Cardiac fibroblast (primary cell): ENCODE measurements at places on chromosomes 7 and 10.

GRCh38 chr7:98309566-98309965, 28.1 kb downstream of the BRI3 start:
- DNase-seq = no peak

- DNase-seq = peak; percentile 72
These were observed at the start of gene DLG5 for GRCh38 chr10:77926566-77927401. Gene DLG5, minus strand, starts transcription at chr10:77926755. Its CDS starts 235 bp downstream, at chr10:77926520.

- DNase-seq = no peak
These were observed 586.6 kb upstream of the MKI67 start for GRCh38 chr10:128712661-128713400.

GRCh38 chr10:119090968-119091367, 10.4 kb upstream of the EIF3A start:
- peak; percentile 55 for DNase-seq

GRCh38 chr7:977326-978048, 2.1 kb upstream of the COX19 start:
- DNase-seq = peak; percentile 22

- no peak for DNase-seq
These were observed 247.3 kb downstream of the DOCK4 start for GRCh38 chr7:111958896-111959295.

DNA sequence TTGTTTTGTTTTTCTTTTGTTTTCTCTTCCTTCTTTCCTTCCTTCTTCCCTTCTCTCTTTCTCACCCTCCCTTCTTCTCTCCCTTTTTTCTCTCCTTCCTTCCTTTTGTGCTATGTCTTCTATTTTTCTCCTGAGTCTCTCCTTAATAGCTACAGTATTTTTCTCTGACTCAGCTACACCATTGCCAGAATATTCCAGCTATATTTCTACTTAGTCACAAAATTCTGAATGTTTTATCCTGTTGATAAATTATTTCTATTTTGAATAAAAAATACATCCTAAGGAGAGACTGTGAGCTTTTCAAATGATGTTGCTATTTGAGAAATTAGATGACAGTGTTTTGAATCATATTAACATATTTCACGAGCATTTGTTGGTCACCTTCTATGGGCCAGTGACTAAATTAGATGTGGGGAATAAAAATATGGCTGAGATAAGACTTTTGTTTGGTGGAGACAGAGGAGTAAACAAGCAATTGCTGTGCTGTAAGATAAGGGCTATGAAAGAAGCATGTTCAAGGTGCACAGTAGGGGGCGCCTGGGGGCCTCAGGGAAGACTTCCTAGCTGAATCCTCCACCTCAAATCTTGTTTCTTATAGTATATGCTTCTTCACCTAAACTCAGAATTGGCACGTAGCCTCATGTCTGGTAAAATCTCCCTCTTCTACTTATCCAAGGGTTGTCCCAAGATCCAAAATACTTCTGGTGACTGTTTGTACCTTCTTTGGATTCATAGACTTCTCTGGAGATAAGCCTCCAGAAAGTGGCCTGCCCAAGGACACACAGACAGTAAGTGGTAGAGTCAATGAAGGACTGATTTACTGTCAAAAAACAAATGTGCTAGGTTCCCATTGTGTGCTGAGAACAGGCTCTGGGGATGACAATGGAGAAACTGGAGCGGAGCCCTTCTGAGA, 115.5 kb upstream of the CREB5 start:
- DNase-seq = peak; percentile 45

DNA sequence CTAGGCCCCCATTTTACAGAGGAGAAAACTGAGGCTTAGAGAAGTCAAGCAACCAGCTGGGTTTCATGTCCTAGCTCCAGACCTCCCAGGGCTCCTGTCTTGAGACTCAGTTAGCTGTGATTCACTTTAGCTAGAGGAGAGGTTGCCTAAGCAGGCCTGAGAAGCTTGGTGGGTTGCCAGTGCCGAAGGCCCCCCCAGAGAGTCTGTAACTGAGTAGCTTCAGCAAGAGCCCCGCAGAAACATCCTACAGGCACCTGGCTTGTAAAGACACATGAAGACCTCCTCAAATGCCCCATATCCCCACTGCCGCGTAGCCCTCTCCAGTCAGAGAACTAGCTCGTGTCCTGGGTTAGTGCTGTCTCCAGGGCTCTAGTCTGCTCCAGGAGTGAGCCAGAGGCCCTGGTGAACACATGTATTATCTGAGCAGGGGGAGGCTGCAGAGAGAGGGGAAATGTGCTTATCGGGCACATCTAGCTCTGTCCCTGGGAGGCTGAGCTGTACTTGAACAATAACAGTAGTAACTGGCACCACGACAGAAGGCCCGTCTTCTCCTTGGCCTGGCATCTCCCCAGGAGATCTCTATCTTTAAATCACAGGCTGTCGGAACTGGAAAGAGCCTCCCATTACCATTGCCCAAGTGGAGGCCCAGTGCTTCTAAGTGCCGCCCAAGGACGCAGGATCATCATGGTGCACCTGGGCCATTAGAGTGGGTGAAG, 28.9 kb downstream of the UNC5B start:
- DNase-seq = peak; percentile 91

- DNase-seq = no peak
These were observed 124.6 kb upstream of the CDK13 start for GRCh38 chr7:39825401-39825980.

DNA sequence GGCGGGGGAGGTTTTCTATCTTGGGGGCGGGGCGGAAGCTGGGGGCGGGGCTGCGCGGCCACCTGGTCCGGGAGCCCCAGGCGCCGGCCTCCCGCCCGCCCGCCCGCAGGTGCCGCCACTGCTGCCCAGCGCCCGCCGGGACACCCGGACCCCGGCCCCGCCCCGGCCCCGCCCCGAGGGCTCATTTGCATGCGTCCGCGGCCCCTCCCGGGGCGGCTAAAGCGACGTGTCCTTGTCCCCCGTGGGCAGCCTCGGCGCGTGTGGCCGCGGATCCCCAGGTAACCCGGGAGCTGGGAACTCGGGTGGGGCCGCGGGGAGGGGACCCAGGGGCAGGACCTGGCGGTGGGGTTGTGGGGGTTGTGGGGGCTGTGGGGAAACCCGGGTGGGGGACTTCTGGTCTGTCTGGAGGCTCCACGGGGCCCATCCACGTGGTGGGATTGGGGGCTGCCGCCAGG, at the start of gene BHLHA15:
Gene BHLHA15, plus strand, starts transcription at position 219 of the 455 bp plus-strand sequence. CDS start 871 bp downstream, outside the sequence.
- DNase-seq = no peak

DNA sequence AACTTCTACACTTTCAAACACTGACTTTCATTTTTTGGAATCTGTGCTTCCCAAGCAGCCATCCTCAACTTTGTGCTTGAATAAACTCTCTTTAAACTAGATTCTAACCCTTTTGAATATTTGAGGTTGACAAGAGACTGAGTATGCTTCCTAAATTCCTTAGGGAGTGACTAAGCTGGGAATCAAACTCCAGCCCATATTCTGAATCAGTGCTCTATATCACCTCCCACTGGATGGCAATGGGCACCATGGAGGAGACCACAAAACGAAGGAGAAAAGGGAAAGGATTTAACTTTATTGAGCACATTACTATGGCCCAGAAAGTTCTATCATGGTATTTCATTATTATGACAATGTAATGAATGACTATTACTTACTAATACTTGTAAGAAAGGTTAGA, 17.2 kb upstream of the SLC26A4 start:
- peak; percentile 49 for DNase-seq

- peak; percentile 62 for DNase-seq
These were observed 19.1 kb downstream of the ATOH7 start for GRCh38 chr10:68212721-68213352.

DNA sequence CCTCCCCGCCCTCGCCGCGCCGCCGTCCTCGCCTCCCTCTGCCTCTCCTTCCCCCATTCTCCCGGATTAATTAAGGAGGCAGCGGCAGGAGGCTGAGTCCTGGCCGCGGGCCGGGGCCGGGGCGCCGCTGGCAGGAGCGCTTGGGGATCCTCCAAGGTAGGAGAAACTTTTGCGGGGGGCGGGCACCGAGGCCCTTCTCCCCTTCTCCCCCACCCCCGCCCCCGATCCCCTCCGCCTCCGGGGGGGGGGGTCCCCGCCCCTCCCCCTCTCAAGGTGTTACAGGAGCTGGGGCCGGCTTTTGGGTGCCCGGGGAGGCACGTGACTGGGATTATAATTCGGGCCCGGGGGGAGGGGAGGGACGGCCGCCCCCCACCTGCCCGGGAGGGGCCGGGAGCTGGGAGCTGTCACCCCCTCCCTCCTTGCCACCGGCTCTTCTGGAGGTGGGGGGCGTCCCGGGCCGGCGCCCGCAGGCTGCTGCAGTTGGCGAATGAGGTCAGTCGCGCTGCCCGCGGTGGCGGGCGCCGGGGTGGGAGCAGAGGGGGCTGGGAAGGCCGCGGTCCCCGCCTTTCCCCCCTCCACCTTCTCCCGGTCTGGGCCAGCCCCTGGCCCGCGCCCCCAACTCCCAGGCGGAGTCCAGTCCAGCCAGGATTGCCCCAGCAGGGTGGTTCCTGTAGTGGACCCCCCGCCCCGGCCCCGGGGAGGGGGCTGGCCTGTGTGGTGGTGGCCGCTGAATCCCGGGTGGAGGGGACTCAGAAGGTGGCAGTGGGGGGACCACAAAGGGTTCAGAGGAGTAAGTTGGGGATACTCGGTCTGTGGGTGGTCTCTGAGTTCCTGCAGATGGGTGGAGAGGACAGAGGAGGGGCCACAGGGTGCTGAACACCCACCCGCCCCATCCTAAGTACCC, 567 bp downstream of the GTF2IRD1 start:
- DNase-seq = no peak

DNA sequence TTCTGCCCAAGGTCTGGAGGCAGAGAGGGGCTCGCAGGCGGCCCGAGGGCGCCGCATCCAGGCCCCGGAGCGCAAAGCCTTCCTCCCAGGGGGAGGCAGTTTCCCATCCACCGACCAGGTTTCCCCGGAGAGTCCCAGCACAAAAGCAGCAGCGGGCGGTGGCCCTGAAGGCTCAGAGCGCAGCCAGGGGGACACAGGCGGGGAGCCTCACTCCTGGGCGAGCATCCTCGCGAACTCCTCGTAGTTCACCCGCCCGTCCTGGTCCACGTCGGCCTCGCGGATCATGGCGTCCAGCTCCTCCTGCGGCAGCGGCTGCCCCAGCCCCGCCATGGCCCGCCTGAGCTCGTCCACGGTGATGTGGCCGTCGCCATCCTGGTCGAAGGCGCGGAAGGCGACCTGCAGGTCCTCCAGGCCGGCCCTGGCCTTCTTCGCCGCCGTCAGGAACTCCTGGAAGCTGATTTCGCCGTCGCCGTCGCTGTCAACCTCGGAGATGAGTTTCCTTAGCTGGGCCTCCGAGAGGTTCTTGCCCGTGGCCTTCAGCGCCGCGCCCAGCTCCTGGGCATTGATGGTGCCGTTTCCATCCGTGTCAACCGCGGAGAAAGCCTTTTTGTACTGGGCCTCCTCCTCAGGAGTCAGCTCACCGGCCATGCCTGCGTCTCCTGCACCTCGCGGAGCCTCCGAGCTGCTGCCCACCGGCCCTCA, 428 bp downstream of the CALML5 start:
- DNase-seq = no peak

GRCh38 chr7:37590824-37591223, 92.7 kb upstream of the GPR141 start:
- DNase-seq = no peak

DNA sequence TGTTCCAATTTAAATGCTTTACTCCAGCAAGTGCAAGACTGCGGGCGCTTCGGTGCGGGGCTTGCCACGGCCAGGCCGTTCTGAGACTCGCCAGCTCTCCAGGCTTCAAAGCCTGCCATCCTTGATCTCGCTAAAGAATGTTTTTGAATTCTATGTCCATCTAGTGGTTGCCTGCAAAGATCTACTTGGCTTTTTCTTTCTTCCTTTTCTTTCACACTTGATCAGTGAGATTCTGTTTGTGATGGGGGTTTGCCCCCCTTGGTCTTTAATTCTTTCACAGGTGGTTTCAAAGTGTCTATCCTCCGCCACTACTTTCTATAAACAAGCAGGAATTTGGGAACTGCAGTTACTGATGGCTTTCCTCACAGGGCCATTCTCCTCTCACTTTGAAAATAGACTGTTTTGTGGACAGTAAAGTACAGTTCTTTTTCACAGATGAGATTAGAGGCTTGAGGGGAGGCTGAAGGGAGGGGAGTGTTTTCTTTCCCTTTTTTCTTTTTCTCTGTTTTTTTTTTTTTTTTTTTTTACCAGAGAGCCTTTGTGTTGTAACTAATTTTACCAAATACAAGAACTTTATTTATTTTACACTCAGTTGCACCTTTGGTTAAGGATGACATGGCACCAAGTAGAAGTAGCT, 15.2 kb upstream of the FBXW4 start:
- DNase-seq = no peak

GRCh38 chr7:103076764-103077163, 1.8 kb downstream of the ARMC10 start:
- DNase-seq = no peak

GRCh38 chr10:116511365-116511764, 34.4 kb upstream of the PNLIP start:
- DNase-seq = no peak

GRCh38 chr7:2638224-2638991, 6.6 kb downstream of the TTYH3 start:
- peak; percentile 48 for DNase-seq

DNA sequence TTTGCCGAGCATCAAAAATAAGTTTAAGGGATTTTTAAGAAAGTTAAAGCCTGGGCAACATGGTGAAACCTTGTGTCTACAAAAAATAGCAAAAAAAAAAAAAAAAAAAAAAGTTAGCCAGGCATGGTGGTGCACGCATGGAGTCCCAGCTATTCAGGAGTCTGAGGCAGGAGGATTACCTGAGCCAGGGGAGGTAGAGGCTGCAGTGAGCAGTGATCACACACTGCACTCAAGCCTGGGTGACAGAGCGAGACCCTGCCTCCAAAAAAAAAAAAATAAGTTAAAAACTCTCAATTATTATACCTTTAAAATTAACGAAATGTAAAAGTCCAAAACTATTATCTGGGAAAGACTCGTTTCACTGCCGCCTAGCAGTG, 35.0 kb upstream of the DAGLB start:
- no peak for DNase-seq

- DNase-seq = peak; percentile 38
These were observed 10.7 kb upstream of the INSYN2A start for GRCh38 chr10:127207081-127207480.

- DNase-seq = no peak
These were observed 41.1 kb upstream of the DPYSL4 start for GRCh38 chr10:132145521-132146185.

- no peak for DNase-seq
These were observed 157.3 kb upstream of the PPP2R2D start for GRCh38 chr10:131743190-131744151.

GRCh38 chr7:18109762-18110161, 82.1 kb upstream of the PRPS1L1 start:
- DNase-seq = no peak

DNA sequence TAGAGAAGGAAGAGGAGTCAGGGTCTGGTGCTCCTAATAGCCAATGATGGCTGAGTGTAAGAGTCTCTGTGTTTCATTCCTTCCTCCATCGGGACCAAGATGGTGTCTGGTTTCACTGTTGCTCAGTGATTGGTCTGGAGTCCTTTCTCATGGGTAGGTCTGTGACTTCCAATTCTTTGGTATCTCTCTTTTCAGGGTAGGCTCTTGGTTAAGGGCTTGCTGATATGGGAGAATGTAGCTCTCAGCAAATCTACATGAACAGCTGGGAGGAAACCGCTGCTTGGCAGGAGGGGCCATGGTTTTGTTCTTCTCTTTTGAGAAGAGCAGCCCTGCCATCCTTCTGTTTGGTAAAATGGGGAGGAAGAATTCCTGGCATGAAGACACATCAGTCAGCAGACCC, 209.1 kb upstream of the PODXL start:
- no peak for DNase-seq

GRCh38 chr7:150610233-150610632, 22.0 kb downstream of the GIMAP6 start:
- DNase-seq = no peak
